GM18507 (cell line): ENCODE measurements at places on chromosomes 2 and 18.
A peak's percentile ranks its signal among the peaks of the same experiment; 100 is the strongest.

DNA sequence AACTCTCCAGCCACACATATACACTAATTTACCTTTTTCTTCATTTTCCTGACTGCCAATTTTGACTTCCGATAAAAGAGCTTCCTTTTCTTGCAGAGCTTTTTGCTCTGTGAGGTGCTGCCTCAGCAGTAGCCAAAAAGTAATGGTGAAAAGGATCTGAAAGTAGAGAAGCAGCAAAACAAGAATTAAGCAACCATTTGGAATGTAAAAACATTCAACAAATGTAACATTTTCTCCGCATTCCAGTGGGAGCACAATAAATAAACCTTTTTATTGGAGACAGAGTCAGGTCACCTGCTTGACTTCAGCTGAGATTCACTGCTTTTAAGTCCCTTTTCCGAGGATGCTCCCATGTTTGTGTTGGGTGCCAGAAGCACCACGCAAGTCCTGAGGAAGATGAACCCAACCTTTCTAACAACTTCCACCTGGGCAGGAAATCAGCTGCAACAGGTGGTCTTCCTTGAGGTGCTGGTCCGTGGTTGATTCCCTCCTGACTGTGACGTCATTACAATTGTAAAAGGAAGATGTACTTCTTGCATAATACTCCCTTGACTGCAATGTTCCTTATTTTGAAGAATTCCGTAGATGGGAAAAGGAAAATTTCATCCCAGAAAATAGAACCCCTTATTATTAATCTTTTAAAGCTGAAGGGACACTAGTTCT lies 265.5 kb downstream of the NAPG start:
- DNase-seq: no peak

GRCh38 chr2:12834239-12834638 lies 117.5 kb downstream of the TRIB2 start:
- DNase-seq: no peak

- no peak for DNase-seq
These were observed 139.8 kb upstream of the NCK2 start for GRCh38 chr2:105604938-105605337.

GRCh38 chr2:55518841-55519165 lies 715 bp upstream of the CFAP36 start:
- no peak for DNase-seq

DNA sequence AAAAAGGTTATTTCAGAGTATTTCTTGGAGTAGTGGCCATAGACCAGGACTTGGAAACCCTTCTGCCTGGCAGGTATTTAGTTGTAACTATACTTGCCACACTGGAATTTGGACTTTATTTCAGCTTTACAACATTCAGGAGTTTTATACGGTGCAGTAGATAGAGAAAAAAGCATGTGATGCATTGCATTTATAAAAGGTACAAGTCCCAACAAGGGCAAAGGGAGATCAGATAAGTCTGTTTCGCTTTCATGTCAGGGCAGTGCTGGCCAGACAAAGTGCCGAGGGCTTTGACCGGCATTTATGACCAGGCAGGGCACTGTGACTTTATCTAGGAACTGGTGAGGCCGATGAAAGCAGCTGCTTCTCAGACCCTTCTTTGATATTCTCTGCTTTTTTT lies 145.4 kb downstream of the RTN4 start:
- DNase-seq: no peak

DNA sequence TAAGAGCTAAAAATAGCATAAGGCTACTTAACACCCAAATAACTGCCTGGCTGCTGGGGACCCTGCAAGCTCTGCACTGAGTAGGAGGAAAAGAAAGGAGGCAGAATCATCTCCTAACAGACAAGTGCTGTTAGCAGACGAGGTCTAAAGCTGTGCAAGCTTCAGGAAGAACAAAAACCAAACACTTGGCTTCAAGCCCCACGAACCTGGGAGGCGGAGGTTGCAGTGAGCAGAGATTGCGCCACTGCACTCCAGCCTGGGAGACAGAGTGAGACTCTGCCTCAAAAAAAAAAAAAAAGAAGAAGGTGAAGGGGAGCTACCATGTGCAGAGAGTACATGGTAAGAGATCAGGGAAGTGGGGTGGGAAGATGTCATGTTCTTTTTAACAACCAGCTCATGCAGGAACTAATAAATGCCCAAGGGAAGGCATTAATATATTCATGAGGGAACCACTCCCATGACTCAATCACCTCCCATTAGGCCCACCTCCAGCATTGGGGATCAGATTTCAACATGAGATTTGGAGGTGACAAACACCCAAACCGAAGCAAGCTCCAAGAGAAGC lies 28.8 kb upstream of the INO80C start:
- no peak for DNase-seq

DNA sequence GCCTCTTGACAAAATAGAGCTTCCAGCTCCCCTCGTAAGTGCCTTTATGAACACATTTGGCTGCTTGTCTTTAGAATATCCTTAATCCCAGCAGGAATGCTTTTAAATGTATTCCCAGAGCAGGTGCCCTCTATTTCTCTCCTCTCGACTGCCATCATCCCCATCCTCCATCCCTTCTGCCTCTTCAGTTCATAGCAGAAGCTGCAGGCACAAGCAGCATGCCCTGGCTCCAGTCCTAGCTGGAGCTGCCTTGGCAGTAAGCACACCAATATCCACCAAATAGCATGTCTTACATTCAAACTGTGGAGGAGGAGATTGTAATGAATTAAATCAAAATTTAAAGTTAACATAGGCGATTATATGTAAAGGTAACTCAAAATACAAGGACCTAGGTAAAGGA lies 891.3 kb upstream of the SLC39A10 start:
- DNase-seq: no peak

- no peak for DNase-seq
These were observed 1.2 kb downstream of the TFPI start for GRCh38 chr2:187552828-187553681.

- DNase-seq: no peak
These were observed 159.8 kb downstream of the TAF4B start for GRCh38 chr18:26386002-26386401.

DNA sequence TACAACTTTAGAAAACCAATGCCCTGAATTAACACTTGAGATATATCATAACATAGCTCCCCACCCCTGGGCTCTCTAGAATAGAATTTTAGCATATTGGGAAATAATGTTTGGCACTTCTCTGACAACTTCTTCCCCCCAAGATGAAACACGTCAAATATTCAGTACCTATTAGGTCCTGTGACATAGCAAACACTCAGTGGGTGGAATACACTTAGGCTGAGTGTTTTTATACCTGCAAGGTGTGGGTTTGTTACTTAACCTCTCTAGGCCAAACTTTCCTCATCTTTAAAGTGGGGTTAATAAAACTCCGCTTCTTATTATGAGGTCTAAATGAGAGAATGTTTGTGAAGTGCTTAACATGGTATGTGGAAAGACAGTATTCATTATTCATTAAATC lies 56.1 kb downstream of the LAMA3 start:
- DNase-seq: no peak

DNA sequence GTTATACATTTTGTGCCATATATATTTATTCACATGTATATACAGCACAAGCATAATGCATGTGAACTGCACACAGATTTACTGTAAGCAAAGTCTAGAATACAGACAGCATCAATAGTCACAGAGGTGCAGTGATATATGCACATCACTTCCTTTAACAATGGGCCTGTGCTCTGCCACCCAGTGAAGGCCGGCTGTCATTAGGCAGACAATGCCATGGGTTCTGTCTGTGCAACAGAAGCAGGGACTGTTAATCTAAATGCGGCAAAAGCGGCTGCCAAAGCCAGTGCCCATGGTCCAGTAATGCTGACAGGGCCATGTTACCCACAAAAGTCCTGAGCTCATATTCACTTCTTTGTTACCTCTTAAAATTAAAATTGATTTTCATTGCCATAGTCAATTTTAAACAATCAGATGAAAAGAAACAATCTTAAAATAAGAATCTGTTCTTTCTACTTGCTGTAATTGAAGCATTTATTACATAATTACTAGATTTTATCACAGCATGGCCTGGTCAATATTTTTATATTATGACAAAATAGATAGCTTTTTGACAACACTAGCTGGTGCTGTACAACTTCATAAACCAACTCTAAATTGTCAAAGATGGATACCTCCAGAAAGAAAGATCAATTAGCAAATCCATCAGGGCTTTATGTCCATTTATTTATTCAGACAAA lies 232.0 kb downstream of the STK39 start:
- DNase-seq: no peak

GRCh38 chr2:240060977-240061591 lies 7.8 kb upstream of the OR6B3 start:
- peak; percentile 14 for DNase-seq

DNA sequence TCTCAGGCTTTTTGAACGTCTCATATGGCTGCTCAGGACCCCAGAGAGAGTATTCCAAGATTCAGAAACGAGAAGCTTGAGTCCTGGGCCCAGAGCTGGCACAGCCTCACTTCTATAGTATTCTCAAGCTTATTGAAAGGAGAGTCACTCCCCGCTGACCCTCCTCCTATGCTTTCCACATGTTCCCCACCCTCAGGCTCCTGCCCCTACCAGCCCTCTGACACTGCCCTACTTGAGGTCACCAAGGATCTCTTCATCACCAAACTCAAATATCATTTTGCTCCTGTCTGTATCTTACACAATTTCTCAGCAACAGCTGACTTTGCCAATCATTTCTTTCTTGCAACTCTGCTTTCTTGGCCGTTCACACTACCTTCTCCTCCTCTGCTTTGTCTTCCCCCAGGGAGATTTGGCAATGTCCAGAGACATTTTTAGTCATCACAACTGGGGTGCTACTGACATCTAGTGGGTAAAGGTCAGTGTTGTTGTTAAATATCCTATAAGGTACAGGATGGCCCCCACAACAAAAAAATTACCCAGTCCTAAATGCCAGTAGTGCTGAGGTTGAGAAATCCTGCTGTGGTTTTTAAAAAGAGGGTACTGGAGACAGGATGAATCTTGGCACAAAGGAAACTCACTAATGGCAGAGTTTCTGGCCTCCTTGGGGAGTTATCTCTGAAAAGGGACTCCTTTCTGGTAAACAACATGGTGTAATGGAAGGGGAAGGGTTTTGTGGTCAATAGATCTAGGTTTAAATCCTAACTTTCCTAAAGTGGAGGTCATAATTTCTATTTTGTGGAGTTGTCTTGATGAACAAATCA lies 26.9 kb upstream of the INSIG2 start:
- peak; percentile 9 for DNase-seq

- DNase-seq: no peak
These were observed 45.9 kb upstream of the ITGA4 start for GRCh38 chr2:181411105-181411849.

DNA sequence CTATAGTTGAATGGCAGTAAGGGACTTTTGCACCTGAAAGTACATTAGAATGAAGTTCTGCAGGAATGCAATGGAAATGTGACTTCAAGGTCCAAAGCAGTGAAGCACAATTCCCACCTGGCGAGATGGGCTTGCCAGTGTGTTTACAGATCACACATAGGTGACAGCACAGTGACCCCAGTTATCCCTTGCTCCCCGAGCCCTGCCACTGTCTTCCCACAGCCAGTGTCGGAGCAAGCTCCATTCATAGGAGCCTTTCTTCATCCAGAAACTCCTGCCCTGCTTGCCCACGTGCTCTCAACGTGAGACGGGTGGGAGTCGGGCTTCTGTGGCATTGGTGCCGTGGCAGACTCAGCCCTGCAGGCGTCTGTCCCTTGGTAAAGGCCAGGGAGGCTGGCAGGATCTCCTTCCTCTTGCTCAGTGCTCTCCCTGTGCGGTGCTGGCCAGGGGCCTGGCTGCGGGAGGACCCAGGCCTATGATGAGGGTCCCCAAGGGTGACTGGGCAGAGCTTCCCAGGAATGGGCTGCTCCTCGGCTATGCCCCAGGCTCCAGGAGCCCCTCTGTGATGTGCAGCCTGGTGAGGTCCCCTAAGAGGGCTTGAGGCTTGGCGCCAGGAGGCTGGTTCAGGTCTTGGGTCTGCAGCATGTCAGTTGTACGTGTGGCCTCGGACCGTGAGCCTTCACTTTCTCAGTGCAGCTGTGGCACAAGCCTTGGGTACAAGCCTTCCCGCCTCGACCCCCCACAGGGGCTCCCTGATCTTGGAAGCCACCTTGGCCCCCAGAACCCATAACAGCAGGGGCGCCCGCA lies 40.2 kb downstream of the SNED1 start:
- no peak for DNase-seq

DNA sequence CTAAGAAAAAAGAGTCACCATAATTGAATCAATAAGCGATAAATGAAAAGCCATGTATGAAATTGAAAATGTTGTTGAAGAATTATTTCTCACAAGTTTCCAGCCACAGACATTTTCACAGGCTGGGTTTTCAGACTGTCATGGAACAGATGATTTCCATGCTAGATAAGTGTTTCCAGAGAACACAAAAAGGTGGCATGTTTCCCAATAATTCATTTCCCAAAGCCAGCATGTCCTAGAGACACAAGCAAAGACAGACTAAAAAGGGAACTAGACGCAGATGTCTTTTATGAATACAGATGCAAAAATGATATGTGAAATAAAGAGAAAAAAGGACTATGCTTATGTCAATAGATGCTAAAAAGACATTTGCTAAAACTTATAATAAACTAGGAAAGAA lies 255.1 kb downstream of the EIPR1 start:
- DNase-seq: no peak

DNA sequence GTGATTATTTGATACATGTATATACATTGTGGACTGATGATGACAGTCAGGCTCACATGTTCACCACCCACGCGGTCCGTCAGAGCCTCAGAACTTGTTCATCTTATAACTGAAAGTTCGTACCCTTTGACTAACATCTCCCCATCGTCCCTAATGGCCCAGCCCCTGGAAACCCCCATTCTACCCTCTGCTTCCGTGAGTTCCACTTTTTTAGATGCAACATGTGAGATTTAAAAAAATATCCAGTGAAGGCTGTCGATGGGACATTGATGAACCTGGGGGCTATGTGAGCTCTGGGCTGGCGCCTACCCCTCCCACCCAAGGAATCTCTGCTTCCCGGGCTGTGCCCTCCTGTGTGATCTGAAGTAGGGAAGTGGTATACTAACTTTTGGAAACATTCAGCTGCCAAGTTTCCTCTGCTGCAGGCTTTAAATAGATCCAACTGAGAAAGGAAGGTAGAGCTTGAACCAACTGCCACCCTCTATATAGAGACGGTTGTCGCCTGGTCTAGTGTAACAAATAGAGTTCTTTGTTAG lies 163.8 kb downstream of the FAM210A start:
- DNase-seq: no peak
